Activated CD4-positive, alpha-beta T cell treated with anti-CD3 and anti-CD28 coated beads for 1 hour (primary cell): ENCODE measurements at places on chromosomes 2 and 18.

GRCh38 chr2:143754742-143755141 lies 625.5 kb downstream of the ARHGAP15 start:
- no peak for DNase-seq

- DNase-seq, result no peak
Observed at GRCh38 chr18:9913151-9913525, 678 bp upstream of the VAPA start.

DNA sequence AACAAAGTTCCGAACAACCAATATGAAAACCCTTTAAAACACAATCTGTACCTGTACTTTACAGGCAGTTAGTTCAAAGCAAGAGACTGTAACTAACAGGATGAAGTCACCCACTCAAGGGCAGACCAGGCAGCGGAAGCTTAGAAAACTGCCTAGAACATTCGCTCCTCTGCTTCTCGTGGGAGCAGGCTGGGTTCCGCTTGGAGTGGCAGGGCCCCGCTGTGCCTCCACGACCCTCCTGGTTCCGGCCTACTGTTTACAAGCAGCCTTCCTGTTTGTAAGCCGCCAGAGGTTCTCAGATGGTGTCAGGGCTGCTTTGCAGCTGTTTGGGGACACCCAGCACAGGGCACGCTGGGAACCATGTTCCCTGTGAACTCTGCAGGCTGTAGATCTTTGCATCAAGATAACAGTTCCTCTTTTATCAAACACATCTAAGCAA lies 31.3 kb downstream of the CIB4 start:
- DNase-seq, result peak; percentile 7

DNA sequence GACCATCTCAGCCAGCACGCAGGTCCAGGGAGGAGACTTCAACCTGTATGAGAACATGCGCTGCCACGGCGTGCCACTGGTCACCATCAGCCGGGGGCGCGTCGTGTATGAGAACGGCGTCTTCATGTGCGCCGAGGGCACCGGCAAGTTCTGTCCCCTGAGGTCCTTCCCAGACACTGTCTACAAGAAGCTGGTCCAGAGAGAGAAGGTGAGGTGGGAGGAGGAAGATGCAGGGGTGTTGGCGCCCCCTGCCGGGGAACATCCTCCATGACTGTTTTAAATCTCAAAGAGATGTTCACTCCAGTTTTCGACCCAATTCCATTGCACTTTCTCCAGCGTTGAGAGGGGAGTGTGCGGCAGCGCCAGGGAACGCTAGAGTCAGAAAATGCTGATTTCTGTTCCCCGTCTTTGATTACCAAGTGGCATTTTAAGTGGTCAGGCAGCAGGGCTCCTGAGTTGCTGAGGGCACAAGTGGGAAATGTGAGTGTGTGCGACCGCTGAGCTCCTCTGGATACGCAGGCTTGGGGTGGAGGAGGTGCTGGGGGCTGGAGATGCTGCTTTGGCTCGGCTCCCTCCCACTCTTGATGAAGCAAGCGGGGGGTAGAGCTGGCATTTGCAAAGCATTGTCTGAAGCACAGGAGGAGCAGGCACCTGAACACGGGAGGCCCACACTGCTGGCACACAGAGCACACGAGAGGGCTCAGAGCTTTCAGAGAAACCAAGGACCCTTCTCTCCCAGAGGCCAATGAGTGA lies 27.7 kb upstream of the MAPRE3 start:
- peak; percentile 48 for DNase-seq

DNA sequence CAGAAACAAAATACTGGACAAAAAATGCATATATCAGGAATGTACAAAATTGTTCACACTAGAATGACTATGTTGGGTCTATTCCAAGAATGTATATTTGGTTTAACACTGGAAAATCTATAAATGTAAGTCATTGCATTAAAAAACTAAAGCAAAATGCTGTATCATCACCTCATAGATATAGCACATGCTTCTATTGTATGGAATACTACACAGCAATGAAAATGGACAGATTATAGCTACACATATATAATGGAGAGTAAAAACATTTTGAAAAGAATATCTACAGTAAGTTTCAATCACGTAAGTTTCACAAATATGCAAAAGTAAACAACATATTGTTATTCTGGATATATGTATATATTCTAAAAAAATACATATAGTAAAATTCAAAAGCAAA lies 91.8 kb downstream of the ACVR1C start:
- no peak for DNase-seq

GRCh38 chr2:65566617-65567016 lies 134.2 kb upstream of the SPRED2 start:
- no peak for DNase-seq

DNA sequence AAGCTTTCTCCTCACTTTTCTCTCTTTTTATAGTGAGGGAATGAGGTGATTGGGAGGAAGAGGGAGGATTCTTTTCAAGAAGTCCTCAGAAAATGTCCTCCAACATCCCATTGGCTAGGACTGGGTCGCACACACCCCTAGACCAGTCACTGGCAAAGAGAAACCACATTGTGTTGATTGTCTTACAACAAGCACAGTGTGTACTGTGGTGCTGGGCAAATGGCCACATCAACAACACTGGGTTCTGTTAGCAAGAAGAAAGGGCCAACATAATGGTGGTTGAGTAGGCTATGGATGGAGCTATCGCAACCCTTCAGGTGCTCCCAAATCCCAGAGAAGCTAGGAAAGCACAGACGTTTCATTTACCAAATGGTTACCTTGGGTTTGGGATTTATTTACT lies 18.7 kb upstream of the PTPN4 start:
- DNase-seq, result no peak

GRCh38 chr18:59238385-59238784 lies 18.4 kb downstream of the GRP start:
- no peak for DNase-seq

DNA sequence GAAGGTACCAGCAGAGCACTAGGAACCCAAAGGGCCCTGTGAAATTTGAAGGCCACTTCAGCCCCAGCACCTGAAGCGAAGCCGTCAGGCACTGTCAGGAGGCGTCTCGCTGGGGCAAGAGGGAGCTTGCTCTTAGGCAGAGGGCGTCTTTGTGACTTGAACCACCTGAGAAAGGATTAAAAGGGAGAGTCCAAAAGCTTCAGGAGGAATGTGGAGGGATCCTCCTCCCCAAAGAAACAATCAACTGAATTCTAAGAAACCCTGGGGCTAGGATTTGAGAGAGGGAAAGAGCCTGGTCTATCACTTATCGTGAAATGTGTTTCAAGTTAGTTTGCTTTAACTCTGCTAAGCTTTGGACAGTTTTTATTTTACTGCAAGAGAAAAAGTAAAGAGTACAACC lies 324.9 kb upstream of the SOX11 start:
- DNase-seq, result no peak

DNA sequence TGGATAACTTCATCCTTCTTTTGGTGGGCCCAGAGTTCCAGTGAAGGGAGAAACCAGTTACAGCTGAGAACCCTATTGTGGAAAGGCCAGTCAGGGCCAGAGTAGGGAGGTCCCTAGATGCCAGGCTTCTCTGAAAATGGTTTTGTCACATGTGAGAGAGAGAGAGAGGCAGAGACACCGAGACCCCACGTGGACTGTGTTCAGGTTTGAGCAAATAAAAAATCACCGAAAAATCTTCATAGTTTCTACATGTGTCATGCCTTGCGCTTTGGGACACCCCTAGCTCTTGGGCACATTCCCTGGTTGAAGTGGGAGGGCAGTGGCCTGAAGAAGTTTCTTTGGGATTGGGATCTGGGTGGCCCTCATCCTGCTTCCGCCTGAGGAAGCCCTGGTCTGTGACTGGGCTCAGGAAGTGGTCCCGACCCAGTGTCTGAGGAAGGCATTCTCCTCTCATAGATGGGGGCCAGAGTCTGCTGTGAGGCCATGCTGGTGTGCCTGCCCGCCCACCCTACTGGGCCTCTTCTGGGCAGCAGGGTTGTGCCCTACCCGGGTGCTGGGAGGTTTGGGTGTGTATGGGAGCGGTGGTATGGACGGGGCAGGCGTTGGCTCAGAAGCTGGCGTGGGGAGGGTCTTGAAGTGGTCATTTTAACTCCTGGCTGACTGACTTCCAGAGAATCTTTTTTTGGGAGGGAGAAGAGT lies 16.1 kb downstream of the NCK2 start:
- no peak for DNase-seq

DNA sequence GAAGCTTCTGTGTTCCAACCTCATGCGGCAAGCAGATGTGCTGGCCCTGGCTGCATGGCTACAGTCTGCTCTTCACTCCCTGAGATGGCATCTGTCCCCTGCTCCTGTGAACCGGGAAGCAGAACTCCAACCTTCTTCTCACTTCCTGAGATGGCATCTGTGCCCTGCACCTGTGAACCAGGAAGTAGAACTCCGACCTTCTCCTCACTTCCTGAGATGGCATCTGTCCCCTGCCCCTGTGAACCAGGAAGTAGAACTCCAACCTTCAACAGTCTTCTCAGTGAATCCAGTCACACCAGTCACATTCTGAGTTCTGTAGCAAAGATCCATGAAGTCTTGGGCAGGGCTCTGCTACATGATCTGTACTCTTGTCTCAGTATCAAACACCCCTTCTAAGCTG lies 887.2 kb upstream of the KLHL29 start:
- DNase-seq, result no peak

DNA sequence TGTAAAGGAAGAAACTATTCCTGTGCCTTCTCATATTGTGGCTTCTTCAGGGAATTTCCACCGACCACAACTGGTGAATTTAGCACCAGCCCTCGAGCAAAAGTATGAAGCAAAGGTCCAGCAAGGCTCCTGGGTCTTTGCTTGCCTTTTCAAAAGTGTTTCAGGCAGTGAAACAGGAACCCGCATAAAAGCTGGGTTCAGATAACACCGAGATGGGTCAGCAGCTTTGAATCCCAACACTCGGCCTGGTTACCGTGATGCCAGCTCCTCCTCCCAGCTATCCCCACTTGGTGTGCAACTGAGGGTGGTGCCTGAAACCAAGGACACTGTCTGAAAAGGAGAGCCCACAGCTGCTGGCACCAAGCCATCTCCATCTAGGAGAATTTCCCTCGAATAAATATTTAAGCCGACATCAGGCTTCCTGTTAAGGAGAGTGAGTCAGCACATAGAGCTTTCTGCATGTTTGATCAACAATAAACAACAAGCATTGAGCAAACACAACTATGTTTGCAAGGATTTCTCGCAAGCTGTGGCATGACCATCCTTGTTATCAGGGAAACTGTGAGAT lies 69.5 kb downstream of the ANTXR1 start:
- DNase-seq, result no peak

GRCh38 chr2:225468131-225468530 lies 68.6 kb downstream of the NYAP2 start:
- no peak for DNase-seq

- no peak for DNase-seq
Observed at GRCh38 chr2:11024259-11024645, 112.5 kb downstream of the KCNF1 start.

DNA sequence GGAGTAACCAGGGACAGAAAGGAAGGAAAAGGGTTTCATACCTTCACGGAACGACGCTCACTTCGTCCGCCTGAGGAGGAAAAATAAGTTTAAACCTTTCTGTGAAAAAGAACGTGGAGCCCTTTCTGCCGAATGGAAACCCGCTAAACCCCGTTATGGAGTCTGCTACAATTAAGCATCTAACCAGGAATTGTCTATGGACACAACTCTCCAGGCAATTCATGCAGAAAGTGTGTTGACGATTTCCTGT lies 528 bp upstream of the PPP4R3B start:
- DNase-seq, result no peak

- no peak for DNase-seq
Observed at GRCh38 chr2:109703798-109704197, 89.6 kb downstream of the SOWAHC start.

DNA sequence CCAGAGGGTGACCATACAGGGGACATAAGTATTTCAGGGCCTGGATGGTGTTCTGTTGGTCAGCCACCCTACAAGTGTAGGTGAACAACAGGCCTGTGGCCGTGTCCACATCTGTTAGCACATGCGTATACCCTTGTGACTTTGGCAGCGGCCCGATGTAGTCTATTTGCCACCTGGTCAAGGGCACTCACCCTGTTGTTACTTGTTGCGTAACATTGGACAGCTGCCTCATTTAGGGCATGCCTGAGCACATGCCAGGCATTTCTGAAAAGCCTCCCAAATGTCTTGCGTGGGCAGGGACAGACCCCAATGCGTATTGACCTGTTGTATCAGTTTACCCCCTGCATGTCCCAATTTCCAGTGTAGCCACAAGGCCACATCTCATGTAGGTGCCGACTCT lies 235.0 kb downstream of the MBD5 start:
- no peak for DNase-seq

- no peak for DNase-seq
Observed at GRCh38 chr2:225584796-225585195, 185.3 kb downstream of the NYAP2 start.

GRCh38 chr18:36128907-36129299 lies 237 bp downstream of the SLC39A6 start:
- DNase-seq, result no peak

- DNase-seq, result no peak
Observed at GRCh38 chr2:88933980-88934379, 242.5 kb downstream of the RPIA start.

- no peak for DNase-seq
Observed at GRCh38 chr2:161245671-161246070, 62.6 kb upstream of the PSMD14 start.

GRCh38 chr18:6616981-6617380 lies 112.5 kb upstream of the ARHGAP28 start:
- DNase-seq, result no peak

DNA sequence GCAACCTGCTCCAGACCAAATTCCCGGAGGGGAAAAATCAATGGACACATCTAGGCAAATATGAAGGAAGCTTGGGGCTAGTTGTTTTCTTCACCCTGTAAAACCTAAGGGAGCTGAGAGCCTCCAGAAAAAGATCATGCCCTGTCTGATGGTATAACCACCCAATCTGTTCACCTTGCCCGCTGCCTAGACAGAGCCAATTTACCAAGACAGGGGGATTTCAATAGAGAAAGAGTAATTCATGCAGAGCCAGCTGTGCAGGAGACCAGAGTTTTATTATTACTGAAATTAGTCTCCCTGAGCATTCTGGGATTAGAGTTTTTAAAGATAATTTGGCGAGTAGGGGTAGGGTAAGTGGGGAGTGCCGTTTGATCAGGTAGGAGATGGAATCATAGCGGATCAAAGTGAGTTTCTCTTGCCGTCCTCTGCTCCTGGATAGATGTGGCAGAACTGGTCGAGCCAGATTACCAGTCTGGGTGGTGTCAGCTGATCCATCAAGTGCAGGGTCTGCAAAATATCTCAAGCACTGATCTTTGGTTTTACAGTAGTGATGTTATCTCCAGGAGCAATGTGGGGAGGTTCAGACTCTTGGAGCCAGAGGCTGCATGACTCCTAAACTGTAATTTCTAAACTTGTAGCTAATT lies 35.1 kb upstream of the B4GALT6 start:
- no peak for DNase-seq
